ENCODE measurements at places on chromosomes 16 and 17.

- no peak for DNase-seq
Observed at GRCh38 chr17:11736613-11737312, 138.5 kb downstream of the DNAH9 start.

GRCh38 chr17:17088086-17088485 is 45.8 kb downstream of the MPRIP start:
- no peak for DNase-seq

DNA sequence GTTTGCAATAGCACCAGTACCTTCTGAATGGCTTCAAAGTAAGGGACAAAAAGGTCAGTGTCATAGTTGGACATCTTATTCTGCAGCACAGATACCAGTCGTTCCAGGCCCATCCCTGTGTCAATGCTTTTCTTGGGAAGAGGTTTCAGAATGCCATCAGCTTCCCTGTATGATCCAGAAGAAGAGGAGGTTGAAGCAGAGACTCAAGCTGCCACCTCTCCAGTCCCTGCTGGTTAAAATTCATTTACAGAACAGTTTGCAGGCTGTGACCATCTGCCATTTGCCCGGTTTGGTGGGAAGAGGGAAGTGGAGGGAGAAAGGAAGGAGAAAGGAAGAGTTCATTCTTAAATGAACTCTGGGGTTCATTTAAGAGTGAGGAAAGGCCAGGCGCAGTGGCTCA is 18.4 kb upstream of the EXOSC6 start:
- DNase-seq: no peak

DNA sequence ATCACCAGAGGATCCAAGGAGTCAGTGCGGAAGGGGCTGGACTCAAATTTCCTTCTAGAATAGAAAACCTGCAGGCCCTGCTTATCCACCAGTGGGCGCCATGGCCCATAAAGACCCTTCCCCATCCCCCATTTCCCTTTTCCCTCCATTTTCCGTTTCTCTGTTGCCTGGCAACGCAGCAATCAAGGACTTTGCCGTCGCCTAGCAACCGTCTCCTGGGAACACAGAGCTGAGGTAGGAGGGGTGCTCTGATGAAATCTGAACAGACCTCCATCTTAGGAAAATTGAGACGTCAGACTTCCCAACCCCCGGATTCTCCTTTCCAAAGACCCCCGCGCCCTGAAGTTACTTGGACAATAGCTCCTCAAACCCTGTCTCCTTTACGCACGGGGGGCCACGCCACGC is 5.7 kb downstream of the DLG4 start:
- DNase-seq: peak; percentile 96

- no peak for DNase-seq
Observed at GRCh38 chr17:66392783-66393437, 90.5 kb downstream of the PRKCA start.

GRCh38 chr17:17309356-17309755 is 6.2 kb downstream of the NT5M start:
- no peak for DNase-seq

DNA sequence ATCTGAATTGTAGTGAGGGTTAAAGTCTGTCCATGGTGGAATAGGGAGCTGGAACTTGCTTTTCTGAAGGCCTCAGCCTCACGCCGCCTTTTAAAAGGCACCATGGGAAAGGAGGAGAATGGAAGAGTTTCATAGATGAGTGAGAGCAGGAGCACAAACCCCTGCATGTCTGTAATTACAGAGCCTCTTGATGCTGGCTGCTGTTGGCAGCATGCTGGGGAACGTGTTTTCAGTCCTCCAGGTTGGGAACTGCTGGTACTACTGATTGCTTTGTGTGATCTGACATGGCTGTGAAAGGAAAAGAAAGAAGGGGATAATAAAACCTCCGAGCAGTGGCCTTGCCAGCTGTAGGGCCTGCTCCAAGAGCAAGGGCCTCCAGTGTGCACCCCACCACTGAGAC is 16.8 kb upstream of the DYNLL2 start:
- no peak for DNase-seq

DNA sequence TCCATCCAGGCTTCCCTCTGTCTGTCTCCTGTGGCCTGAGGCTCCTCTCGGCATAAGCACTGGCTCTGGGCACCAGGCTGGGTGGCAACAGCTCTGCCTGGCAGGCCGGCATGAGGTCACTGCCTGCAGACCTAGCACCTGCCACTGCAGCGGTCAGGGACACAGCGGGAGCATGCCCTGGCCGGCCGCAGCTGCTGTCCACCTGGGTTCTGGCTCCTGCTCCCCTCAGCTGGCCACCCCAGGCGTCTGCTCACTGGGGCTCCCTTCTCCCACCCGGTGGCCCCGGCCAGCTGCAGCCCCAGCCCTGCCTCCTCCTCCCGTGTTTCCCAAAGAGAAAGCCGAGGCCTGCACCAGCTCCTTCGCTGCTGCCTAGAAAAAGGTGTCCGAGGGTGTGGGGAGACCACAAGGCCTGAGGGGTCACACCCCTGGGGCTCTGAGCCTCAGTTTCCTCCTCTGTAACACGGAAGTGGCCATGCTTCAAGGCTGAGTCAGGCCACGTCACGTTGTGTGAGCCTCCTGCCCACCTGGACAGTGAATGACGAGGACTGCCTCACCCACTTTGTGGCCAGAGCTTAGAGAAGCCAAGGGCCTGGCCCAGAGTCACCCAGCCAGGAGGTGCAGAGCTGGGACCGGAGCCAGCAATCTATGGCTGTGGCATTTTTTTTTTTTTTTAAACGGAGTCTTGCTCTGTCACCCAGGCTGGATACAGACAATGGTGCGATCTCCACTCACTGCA is 6.7 kb downstream of the NTHL1 start:
- no peak for DNase-seq

- peak; percentile 75 for DNase-seq
Observed at GRCh38 chr16:87740909-87741424, 24.8 kb downstream of the KLHDC4 start.

GRCh38 chr17:1764284-1764683 is 2.4 kb downstream of the SERPINF1 start:
- DNase-seq: no peak

DNA sequence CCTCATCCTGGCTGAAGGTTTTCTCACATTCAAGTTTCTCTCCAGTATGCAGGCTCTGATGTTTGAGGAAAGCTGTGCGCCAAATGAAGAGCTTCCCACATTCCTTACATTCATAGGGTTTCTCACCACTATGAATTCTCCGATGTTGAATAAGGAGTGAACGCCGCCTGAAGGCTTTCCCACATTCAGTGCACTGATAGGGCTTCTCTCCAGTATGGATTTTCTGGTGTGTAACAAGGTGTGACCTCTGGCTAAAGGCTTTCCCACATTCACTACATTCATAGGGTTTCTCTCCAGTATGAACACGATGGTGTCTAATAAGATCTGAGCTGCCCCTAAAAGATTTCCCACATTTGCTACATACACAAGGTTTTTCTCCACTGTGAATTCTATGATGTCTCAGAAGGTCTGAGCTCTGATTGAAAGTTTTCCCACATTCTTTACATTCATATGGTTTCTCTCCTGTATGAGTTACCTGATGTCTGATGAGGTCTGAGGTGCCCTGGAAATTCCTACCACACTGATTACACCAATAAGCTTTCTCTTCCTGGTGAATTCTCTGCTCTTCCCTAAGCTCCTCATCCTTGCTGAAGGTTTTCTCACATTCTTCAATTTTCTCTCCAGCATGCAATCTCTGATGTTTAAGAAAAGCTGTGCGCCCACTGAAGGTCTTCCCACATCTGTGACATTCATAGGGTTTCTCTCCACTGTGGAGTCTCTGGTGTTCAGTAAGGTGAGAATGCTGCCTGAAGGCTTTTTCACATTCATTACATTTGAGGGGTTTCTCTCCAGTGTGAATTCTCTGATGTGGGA is 8.9 kb downstream of the ZNF594 start:
- no peak for DNase-seq

- DNase-seq: no peak
Observed at GRCh38 chr17:59332749-59333377, 1.4 kb downstream of the YPEL2 start.

GRCh38 chr17:75535119-75535537 is 9.6 kb downstream of the LLGL2 start:
- DNase-seq: no peak

DNA sequence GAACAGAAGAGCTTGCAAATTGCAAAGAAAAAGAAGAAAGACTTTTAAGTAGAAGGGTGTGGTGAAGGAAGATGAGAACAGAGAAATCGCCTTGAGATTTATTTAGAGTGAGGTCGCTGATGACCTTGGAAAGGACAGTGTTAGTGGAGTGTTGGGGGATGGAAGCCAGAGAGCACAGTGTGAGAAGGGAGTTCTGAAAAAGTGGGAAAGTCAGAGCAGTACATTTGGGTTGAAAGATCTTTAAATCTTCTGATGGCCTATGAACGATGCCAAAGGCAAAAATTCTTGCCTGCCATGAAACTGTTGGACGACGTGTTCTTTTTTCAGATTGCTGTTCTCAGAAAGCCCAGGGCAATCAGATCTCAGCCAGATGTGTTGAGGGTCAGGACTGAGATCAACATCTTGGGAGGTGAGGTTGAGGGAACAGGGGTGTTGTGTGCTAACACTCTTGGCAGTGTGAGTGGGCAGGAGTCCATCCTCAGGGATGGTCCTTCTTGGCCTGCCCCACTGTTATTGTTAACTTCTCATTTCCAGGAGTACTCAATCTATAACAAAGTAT is 330.1 kb downstream of the MAP2K6 start:
- DNase-seq: no peak

Data from NCI-H1694 treated with DMSO at 0.1 percent for 48 hours (cell line).